SIG-M5 (cell line): ENCODE measurements at places on chromosomes 3 and 15.

GRCh38 chr3:134384963-134385362 lies 10.7 kb upstream of the AMOTL2 start:
- DNase-seq, result no peak

GRCh38 chr15:43899928-43900327 lies 73.1 kb downstream of the WDR76 start:
- DNase-seq, result no peak

- no peak for DNase-seq
These were observed 21.4 kb downstream of the SECISBP2L start for GRCh38 chr15:49024840-49025239.

DNA sequence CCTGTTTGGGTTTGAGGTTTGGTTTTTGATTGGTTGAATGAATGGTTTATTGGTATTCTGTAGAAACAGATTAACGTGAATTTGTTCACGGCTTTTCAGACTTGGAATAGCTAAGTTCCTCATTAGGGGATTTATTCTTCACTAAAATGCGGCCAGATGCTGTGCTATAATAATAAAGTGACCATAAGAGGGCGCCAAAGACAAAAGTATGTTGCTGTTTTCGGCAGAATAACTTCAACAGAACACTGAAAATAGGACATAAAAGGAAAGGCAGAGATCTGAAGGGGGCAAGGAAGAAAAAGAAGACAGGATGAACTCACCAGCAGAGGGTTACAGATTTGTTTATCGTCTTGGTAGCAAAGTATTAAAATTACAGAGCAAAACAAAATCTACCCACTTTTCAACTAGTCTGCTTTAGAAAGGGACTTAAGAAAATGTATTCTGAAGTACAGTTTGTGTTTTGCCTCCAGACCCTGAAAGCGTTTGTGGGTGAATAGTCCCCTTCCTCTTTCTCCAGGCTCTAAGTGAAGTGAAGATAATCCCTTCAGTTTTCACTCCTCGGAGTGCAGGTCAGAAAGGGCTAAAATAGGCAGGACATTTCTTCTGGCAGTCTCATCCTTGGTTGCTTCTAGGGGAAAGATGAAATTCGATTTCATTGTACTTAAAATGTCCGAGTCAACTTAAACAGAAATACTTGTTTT lies 147.6 kb downstream of the IL20RB start:
- DNase-seq, result peak; percentile 27

GRCh38 chr15:38164061-38164460 lies 88.6 kb upstream of the SPRED1 start:
- DNase-seq, result no peak

- no peak for DNase-seq
These were observed 1.5 kb upstream of the FAM131A start for GRCh38 chr3:184335661-184336546.
